ENCODE measurements at places on chromosomes 7 and 10.

DNA sequence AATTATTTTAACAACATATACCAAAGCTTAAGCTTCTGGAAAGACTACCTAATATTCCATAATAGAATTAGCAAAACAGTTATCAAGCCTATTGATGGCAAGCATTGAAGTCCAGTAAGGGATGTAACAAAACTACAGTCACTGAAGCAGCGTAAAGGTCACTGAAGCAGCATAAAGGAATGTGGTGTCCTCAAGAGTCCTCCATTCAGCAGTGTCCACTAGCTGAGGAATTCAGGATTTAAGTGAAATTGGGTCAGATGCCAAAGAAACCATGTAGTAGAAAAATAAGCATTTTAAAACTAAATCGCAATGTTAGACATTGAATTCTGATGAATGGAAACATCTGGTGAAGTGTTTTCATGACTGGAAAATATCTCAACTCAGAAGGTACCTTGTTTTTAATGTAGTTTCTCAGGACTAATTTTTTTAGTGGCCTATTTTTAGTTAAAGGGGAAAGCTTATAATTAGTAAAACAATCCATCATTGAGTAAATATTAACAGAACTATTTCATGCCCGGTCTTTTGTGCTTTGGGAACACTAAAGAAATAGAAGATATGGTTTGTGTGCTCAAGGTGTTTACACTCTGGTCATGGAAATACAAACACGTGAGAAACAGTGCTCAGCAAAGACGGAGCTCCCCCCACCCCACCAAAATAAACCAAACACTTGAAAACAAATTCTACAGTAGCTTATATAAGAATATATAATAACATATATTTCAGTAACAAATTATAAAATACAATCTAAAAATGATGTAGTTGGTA, 121.4 kb downstream of the CDK14 start:
- no peaks in the 10 kb centered on the region for H3K27me3 ChIP-seq
- no peak for DNase-seq
- no peaks in the 10 kb centered on the region for H3K4me1 ChIP-seq
- no peak overlapping the region for H3K4me3 ChIP-seq
- H3K36me3 ChIP-seq = no peaks in the 10 kb centered on the region

DNA sequence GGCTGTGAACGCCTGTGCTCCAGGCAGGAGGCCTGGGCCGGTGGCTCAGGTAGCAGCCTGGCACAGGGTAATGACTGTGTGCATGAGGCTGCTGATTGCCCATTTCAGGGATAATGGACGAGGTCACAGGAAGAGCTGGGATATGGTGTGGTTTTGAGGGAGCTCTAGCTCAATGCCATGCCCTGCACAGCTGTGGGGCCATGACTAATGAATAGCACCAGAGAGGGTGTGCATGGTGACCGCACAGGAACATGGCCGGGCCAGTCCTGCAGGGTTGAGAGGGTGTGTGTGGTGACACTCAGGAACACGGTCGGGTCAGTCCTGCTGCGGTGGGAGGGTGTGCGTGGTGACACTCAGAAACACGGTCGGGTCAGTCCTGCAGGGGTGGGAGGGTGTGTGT, 21.8 kb downstream of the NKX6-2 start:
- no peak overlapping the region for H3K4me3 ChIP-seq
- H3K27me3 ChIP-seq = no peaks in the 10 kb centered on the region
- no peak overlapping the region for H3K27ac ChIP-seq
- H3K36me3 ChIP-seq = peaks cover 20% of the 10 kb centered on the region
- DNase-seq = no peak

DNA sequence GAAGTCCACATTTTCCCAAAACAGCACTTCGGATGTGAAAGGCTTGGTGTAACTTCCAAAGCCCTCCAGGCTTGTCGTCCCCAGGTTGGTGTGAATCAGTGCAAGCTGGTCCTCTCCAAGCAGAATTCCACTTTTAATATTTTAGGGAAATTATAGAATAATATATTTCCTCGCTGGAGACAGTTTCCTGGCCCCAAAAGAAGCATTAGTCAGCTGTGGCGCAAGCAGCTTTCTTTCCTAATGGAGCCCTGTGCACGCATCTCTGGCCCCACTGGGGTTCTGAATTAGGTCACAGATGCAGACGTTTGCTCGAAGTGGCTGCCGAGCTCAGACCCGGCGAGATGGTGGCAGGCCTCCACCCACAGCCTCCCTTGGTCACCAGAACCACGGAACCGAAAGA, 33.3 kb upstream of the MNX1 start:
- H3K4me1 ChIP-seq = no peaks in the 10 kb centered on the region
- H3K27me3 ChIP-seq = no peaks in the 10 kb centered on the region
- no peak overlapping the region for H3K4me3 ChIP-seq
- no peaks in the 10 kb centered on the region for H3K36me3 ChIP-seq

DNA sequence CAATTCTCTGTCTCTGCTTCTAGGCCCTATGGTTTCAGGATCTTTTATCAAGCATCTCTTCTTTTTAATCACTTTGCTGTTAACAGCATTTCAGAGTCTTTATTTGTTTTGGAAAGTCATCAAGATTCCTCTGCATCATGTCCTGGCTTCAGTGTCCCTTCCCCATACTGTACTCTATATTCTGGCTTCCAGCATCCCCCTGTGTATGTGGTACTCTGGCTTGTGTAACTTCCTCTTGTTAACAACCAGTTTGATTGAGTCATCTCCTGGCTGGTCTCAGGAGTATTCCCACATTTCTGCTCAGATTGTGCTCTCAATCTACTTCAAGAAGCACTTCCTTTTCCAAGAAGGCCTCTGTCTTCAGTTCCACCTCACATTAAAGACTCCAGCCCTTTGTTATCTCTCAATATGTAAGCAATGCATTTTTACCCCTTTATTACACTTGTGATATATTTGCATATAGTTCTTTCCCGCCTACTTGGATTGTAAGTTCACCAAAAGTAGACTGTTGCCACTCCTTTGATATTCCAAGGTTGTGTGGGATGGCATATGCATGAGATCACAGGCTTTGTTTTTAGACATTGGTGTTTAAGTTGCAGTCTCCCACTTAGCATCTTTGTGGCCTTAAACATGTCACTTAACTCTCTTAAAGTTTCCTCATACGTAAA, 15.1 kb upstream of the ATE1 start:
- DNase-seq = no peak
- H3K27me3 ChIP-seq = no peaks in the 10 kb centered on the region
- H3K4me1 ChIP-seq = no peaks in the 10 kb centered on the region
- H3K27ac ChIP-seq = no peak overlapping the region
- no peaks in the 10 kb centered on the region for H3K36me3 ChIP-seq
- H3K4me3 ChIP-seq = no peak overlapping the region

- no peaks in the 10 kb centered on the region for H3K27me3 ChIP-seq
- DNase-seq = no peak
- H3K4me1 ChIP-seq = peaks cover 19% of the 10 kb centered on the region
- H3K36me3 ChIP-seq = no peaks in the 10 kb centered on the region
- H3K27ac ChIP-seq = peak overlapping the region; percentile 70
These were observed 104.5 kb downstream of the CXCL12 start for GRCh38 chr10:44280226-44281014.

DNA sequence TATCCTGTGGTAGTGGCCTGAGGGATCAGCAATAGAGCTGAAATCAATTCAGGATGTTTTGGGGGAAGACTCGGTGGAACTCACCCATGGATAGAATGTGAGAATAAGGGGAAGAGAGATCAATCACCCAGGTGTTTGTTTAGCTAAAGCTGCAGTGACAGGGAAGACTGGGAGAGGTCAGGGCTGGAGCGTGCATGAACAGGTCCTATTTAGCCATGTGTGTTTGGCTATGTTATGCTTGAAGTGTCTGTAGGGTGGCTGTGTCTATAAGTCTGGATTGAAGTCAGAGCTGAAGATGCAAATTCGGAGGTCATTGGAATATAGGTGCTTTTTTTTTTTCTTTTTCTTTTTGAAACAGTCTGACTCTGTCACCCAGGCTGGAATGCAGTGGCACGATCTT, 4.6 kb downstream of the ATP6V1F start:
- no peaks in the 10 kb centered on the region for H3K27me3 ChIP-seq
- no peak overlapping the region for H3K27ac ChIP-seq
- no peak overlapping the region for H3K4me3 ChIP-seq
- peaks cover 57% of the 10 kb centered on the region for H3K4me1 ChIP-seq
- no peaks in the 10 kb centered on the region for H3K36me3 ChIP-seq

DNA sequence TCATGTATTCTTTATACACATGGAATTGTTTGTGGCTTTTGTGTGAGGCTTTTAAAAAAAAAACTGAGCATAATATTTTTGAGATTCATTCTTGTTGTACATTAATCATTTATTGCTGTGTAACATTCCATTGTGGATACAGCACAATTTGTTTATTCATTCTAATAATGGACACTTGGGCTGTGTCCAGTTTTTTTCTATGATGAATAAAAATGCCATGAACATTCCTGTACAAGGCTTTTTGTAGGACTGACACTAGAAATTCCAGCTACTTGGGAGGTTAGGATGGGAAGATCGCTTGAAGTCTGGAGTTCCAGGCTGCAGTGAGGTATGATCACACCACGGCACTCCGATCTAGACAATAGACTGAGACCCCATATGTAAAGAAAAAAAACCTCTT, 254.3 kb upstream of the CACNA2D1 start:
- H3K4me3 ChIP-seq = no peak overlapping the region
- H3K27me3 ChIP-seq = no peaks in the 10 kb centered on the region
- H3K4me1 ChIP-seq = no peaks in the 10 kb centered on the region
- no peak for DNase-seq
- no peaks in the 10 kb centered on the region for H3K36me3 ChIP-seq

GRCh38 chr7:106239406-106239805, 45.4 kb downstream of the NAMPT start:
- no peak overlapping the region for H3K27ac ChIP-seq
- DNase-seq = no peak
- H3K4me1 ChIP-seq = no peaks in the 10 kb centered on the region
- no peaks in the 10 kb centered on the region for H3K36me3 ChIP-seq
- no peak overlapping the region for H3K4me3 ChIP-seq
- H3K27me3 ChIP-seq = no peaks in the 10 kb centered on the region

GRCh38 chr10:114609518-114610426, 48.3 kb downstream of the ABLIM1 start:
- no peaks in the 10 kb centered on the region for H3K27me3 ChIP-seq
- no peaks in the 10 kb centered on the region for H3K36me3 ChIP-seq
- no peak overlapping the region for H3K4me3 ChIP-seq

- no peaks in the 10 kb centered on the region for H3K36me3 ChIP-seq
- no peaks in the 10 kb centered on the region for H3K27me3 ChIP-seq
- no peaks in the 10 kb centered on the region for H3K4me1 ChIP-seq
- H3K4me3 ChIP-seq = no peak overlapping the region
- H3K27ac ChIP-seq = no peak overlapping the region
These were observed 23.7 kb downstream of the CYP26A1 start for GRCh38 chr10:93097386-93097785.

DNA sequence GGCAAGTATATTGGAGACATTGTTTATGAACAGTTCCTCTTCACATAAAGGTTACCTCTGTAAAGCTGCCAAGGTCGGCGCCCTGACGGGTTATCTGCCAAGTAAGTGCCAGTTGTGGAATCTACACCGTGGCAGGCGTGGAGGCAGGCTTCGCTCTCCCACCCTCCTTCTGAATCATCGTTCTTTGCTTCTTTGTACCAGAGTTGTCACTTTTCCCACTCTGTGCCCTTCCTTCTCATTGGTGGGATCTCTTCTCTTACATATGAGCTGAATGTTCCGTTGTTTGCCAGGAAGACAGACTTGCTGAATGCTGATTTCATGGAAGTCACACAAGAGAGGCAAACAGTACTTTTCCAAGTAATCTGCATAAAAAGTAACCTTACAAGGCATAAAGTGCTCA, 40.6 kb upstream of the PTPRZ1 start:
- H3K27me3 ChIP-seq = no peaks in the 10 kb centered on the region
- H3K27ac ChIP-seq = no peak overlapping the region
- H3K36me3 ChIP-seq = no peaks in the 10 kb centered on the region
- H3K4me3 ChIP-seq = no peak overlapping the region
- no peak for DNase-seq
- peaks cover 6% of the 10 kb centered on the region for H3K4me1 ChIP-seq

GRCh38 chr7:73585196-73585595, 6.8 kb upstream of the TBL2 start:
- no peak overlapping the region for H3K27ac ChIP-seq
- no peak for DNase-seq
- no peaks in the 10 kb centered on the region for H3K36me3 ChIP-seq
- peaks cover 14% of the 10 kb centered on the region for H3K4me1 ChIP-seq
- no peaks in the 10 kb centered on the region for H3K27me3 ChIP-seq

- no peaks in the 10 kb centered on the region for H3K27me3 ChIP-seq
- H3K36me3 ChIP-seq = no peaks in the 10 kb centered on the region
- no peak overlapping the region for H3K27ac ChIP-seq
- no peaks in the 10 kb centered on the region for H3K4me1 ChIP-seq
- H3K4me3 ChIP-seq = no peak overlapping the region
These were observed 233.6 kb upstream of the SEMA3E start for GRCh38 chr7:83882551-83882950.

DNA sequence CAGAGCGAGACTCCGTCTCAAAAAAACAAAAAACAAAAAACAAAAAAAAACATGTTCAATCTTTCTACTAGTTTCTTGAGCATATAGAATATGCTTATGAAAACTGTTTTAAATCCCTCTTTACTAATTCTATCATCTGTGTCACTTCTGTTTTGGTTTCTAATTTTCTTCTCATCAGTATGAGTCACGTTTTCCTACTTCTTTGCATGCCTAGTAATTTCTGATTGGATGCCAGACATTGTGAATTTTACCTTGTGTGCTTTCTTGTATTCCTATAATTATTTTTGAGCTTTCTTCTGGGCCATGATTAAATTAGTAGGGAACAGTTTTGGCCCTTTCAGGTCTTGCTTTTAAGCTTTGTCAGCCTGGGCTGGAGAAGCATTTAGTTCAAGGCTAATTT, 9.9 kb downstream of the MICU1 start:
- no peak overlapping the region for H3K27ac ChIP-seq
- DNase-seq = no peak
- H3K27me3 ChIP-seq = no peaks in the 10 kb centered on the region
- no peak overlapping the region for H3K4me3 ChIP-seq
- H3K4me1 ChIP-seq = no peaks in the 10 kb centered on the region

GRCh38 chr7:17611611-17612010, 313.2 kb downstream of the AHR start:
- H3K4me3 ChIP-seq = no peak overlapping the region
- no peaks in the 10 kb centered on the region for H3K4me1 ChIP-seq
- DNase-seq = no peak
- no peaks in the 10 kb centered on the region for H3K27me3 ChIP-seq
- no peaks in the 10 kb centered on the region for H3K36me3 ChIP-seq

- H3K27me3 ChIP-seq = no peaks in the 10 kb centered on the region
- H3K4me3 ChIP-seq = no peak overlapping the region
- H3K4me1 ChIP-seq = peaks cover 4% of the 10 kb centered on the region
- H3K36me3 ChIP-seq = no peaks in the 10 kb centered on the region
- no peak overlapping the region for H3K27ac ChIP-seq
- no peak for DNase-seq
These were observed 40.3 kb downstream of the YKT6 start for GRCh38 chr7:44240983-44241510.

DNA sequence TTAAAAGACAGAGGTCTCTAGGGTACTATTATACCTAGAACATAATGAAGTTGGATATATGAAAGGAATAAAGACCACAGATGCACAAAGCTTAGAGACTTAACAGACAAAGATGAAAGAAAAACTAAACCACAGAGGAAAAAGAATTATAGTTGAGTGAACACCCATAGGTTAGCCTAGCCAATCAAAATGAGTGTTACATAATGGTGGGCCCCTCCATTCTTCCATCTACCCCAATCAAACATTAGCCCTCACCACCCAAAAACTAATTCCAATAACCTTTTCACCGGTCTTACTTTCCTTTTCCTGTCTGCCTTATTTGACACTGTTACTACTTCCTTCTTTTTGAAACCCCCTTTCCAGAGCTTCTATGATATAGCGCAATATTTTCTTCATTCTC, 130.1 kb downstream of the ELMO1 start:
- no peaks in the 10 kb centered on the region for H3K27me3 ChIP-seq
- no peaks in the 10 kb centered on the region for H3K36me3 ChIP-seq
- no peak overlapping the region for H3K27ac ChIP-seq
- H3K4me1 ChIP-seq = peaks cover 10% of the 10 kb centered on the region
- DNase-seq = no peak
